Activated CD4-positive, alpha-beta T cell treated with anti-CD3 and anti-CD28 coated beads, Interleukin-2, amount 50 U/mL, for 24 hours (primary cell): ENCODE measurements at places on chromosomes 3 and 15.
A peak's percentile ranks its signal among the peaks of the same experiment; 100 is the strongest.

DNA sequence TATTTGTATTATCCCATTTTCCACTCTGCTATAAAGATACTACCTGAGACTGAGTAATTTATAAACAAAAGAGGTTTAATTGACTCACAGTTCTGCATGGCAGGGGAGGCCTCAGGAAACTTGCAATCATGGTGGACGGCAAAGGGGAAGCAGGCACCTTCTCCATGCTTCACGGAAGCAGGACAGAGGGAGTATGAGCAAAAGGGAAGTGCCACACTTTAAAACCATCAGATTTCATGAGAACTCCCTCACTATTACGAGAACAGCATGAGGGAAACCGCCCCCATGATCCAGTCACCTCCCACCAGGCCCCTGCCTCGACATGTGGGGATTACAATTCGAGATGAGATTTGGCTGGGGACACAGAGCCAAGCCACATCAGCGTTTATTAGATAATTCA lies 172.8 kb downstream of the NR2F2 start:
- no peak for DNase-seq

DNA sequence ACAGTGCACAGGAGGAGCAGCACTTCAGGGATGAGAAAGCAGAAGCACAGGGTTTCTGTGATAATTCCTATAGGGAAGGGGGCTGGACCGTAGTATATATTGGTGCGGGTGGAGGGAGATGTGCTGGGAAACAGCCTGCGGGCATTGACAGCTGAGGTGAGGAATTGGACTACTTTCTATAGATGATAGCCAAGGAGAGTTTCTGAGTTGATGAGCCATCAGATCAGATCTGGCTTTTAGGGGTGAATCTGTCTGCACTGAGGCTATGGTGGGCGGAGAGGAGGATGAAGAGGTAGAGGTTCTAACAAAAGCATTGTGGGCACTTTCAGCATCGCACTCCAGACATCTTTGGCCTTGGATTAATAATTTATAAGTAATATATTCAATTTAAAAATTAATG lies 33.1 kb downstream of the SELENOT start:
- DNase-seq, result no peak

DNA sequence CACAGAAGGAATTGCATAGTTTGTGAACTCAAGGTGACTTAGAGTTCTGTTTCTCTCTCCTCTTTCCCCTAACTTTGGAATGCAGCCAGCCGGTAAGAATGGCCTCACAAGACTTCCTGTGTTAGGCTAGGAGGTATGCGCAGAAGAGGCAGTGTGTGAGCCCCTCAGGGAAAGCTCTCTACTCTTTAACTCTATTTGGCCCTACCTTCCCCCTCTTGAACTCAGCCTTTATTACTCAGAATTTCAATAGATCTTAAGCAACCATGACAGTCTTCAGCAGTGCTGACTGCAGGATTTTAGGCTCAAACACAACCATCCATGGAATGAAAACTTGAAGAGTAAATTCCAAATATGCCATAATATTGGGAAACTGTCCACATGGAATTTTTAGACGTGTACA lies 209.5 kb downstream of the DTWD1 start:
- DNase-seq, result no peak

DNA sequence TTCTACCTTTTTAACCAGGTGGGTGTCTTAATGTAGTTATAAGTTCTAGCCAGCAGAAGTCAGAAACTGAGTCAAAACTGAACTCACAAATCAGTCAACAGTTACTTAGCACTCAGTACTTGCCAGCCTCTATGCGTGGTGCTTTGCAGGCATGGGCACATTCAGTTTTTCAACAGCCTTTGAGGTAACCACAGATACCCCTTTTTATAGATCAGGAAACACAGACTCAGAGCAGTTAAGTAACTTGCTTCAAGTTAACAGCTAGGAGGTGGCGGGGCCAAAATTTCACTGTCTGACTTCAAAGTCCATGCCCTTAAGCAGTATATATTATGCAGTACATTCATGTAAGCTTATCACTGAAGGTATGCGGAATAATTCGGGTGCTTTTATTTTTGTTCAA lies 139.4 kb downstream of the FHIT start:
- DNase-seq, result no peak

- no peak for DNase-seq
Measured at GRCh38 chr3:15309662-15310335, 22.6 kb downstream of the SH3BP5 start.

GRCh38 chr15:100245487-100245820 lies 96.3 kb downstream of the ADAMTS17 start:
- no peak for DNase-seq

GRCh38 chr15:77759896-77760592 lies 127.3 kb upstream of the LINGO1 start:
- no peak for DNase-seq

- no peak for DNase-seq
Measured at GRCh38 chr15:90659481-90659880, 57.7 kb upstream of the BLM start.

GRCh38 chr3:123724306-123724705 lies 139.5 kb upstream of the HACD2 start:
- no peak for DNase-seq

GRCh38 chr3:69776289-69776688 lies 37.0 kb downstream of the MITF start:
- no peak for DNase-seq

- DNase-seq, result no peak
Measured at GRCh38 chr15:48498828-48499227, 146.7 kb downstream of the FBN1 start.

DNA sequence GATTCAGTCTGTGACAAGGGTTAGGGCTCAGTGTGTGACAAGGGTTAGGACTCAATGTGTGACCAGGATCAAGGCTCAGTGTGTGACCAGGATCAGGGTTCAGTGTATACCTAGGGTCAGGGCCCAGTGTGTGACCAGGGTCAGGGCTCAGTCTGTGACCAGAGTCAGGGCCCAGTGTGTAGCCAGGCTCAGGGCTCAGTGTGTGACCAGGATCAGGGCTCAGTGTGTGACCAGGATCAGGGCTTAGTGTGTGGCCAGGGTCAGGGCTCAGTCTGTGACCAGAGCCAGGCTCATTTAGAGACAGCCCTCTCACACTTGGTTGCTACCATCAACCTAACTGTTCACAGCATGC lies 24.2 kb downstream of the LOXL1 start:
- no peak for DNase-seq

DNA sequence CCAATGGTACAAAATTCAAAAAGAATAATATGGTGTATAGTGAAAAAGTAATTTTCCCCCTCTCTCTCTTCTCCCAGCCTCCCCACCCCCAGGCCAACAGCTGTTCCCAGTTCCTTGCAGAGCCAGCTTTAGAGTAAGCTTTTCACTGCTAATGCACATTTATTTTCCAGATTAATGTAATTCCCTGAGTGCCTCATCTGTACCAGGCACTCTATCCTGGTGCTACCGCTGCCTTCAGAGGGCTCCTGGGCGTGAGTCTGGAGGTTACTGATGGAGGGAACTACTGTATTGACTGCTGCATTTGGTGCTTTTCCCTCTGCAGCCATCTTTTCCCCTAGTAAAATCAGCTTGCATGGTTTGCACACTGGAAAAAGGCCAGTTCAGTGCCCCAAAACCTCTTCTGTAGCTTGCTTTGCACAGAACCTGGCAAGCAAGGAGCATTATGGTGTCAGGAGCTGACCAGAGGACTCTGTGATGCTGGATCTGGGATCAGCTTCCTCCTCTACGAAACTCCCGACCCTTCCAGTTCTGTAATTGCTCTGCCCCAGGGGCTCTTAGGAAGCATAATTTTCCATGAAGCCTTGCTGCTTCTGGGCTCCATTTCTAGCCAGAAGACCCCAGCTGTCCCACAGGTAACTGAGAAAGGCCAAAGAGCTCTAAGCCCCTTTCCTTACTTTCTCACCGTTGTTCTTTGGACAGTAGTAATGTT lies 8.5 kb upstream of the USP3 start:
- DNase-seq, result no peak

DNA sequence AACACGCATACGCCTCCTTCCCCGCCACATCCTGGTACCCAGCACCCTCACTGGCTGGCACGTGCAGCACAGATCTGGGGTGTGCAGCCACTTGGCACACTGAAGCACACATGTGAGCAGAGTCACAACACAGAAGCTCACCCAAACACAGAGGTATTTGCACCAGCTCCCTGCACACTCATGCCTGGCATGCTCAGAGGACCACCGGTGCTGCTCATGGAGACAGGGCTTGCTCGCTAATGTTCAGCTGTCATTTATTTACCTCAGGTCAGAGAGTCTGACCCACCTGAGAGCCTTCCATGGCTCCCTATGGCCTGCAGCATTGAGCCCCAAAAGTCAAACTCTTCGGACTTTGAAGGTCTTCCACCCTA lies 70.4 kb downstream of the ADAMTS7 start:
- no peak for DNase-seq

- DNase-seq, result no peak
Measured at GRCh38 chr3:54986294-54986693, 58.4 kb upstream of the LRTM1 start.

DNA sequence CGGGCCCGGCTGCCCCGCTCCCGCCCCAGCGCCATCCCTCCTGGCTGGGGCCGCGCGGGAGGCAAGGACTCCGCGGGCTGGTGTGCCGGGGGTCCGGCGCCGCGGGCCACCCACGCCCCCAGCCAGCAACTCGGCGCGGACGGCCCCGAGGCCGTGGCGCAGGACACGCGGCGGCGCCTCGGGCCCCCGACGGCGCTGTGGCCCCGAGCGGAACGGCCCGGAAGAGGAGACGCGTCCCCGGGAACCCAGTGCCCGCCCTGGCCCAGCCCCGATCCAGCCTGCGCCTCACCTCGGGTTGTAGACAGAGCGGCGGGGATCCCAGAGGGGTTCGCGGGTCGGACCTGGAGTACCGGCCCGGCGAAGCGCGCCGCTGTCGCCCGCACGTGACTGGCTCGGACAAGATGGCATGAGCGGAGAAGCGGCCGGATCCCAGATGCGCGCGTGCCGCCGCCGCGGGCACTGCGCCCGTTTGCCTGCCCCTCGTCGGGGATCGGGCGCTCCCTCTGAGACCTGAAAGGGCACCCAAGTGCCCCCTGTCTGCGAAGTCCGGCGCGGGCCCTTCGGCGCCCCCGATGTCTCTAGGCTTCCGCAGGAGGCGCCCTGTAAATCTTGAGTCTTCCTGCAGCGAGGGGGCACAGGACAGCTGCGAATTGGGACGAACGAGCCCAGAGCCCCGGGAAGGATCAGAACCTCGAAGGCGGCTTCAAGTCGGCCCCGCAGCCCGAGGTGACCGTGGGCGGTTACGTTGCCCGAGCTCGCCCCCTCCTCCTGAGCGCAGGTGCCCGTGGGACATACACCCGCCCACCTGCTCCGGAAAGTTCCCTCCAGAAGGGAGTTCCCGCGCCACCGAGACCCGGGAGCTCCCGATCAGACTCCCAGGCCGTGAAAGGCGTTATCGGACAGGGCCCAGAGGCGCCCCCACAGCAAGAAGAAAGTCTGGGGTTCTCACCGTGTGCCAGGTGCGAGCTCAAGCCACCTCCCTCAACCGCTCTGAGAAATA lies 598 bp upstream of the SFMBT1 start:
- DNase-seq, result peak; percentile 25

DNA sequence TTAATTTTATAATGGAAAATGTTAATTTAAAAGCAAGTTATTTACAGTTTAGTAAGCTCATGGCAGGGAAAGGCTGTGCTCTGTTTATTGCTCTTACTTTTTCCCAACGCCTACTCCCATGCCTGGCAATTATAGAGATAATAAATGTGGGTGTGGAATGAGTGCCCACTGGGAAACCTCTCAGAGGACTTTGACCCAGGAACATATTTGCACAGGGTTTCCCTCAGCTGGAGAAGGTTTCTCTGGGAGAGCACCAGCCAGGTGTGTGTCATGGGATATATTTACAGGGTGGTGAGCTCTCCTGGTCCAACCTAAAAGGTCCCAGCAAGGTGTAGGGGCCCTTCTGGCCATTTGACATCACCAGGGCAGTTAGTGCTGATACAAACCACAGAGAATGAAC lies 27.9 kb downstream of the ZNF710 start:
- no peak for DNase-seq

DNA sequence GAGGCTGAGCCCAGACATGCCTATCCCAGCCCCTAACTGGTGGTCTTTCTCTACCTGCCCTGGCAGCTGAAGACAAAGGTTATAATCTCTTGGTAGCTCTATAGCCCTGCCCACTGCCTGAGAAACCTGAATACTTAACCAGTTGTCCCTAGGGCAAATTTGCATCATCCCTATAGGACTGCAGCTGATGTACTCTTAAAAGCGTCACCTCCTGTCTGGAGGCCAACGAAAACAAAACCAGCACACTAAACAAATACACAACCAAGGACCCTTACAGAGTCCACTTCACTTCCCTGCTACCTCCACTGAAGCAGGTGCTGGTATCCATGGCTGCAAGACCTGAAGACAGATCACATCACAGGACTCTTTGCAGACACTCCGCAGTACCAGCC lies 98.0 kb downstream of the KCNAB1 start:
- DNase-seq, result no peak
